BJ (cell line): ENCODE measurements at places on chromosomes 7 and 10. TPM values are rescaled to one million over a fixed set of nuclear protein-coding genes. Genes with fewer than 3 reads are reported as not detected.

GRCh38 chr10:132632851-132633684, 95.5 kb downstream of the INPP5A start:
- no peak for DNase-seq

DNA sequence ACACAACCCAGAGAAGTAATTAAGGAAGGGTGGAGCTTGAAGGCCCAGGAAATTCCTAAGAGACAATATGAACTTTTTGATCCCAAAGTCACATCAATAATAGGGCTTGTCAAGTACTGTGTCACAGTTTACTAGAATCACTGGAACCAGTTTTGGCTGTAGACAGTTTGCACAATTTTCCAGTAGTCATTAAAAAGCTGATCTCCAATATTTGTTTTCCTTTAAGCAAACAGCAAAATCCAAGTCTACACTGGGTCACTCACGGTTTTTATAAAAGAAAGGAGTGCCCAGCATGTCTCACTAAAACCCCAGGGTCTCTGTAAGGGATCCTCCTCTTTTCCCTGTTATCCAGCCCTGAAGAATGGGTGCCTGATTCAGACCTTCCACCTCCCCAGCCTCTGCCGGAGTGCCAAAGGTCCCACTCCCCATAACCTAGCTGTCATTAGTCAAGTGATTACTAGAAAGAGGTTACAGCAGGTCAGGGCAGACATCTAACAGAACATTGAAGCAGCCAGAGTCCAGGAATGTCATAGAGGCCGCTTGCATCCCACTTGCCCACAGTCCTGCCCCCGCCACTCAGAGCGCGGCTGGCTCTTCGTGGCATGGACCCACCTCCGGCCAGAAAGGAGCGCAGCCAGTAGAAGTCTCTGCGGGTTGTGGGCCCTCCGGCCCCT, 552 bp downstream of the SLC25A16 start:
- no peak for DNase-seq

DNA sequence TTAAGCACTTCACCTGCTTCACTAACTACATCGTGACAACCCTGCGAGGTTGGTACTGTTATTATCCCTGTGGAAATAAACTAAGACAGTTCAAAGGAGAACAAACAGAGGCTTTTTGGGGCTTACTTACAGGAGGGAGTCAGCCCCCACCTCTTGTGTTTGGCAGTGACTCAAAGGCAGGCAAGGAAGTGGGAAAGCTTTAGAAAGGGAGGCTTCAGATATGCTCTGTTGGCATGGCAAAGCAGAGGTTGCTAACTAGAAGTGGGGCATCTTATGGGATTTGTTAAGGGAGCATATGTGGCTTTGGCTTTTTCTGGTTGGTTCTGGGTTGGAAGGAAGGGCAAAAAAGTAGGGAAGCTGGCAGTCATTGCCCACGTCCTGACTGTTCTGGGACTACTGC, 84.8 kb upstream of the AOAH start:
- no peak for DNase-seq

GRCh38 chr10:62577076-62577475, 202.9 kb downstream of the ZNF365 start:
- DNase-seq, result no peak

- DNase-seq, result no peak
Observed at GRCh38 chr7:25628446-25628845, 400.2 kb upstream of the NPVF start.

DNA sequence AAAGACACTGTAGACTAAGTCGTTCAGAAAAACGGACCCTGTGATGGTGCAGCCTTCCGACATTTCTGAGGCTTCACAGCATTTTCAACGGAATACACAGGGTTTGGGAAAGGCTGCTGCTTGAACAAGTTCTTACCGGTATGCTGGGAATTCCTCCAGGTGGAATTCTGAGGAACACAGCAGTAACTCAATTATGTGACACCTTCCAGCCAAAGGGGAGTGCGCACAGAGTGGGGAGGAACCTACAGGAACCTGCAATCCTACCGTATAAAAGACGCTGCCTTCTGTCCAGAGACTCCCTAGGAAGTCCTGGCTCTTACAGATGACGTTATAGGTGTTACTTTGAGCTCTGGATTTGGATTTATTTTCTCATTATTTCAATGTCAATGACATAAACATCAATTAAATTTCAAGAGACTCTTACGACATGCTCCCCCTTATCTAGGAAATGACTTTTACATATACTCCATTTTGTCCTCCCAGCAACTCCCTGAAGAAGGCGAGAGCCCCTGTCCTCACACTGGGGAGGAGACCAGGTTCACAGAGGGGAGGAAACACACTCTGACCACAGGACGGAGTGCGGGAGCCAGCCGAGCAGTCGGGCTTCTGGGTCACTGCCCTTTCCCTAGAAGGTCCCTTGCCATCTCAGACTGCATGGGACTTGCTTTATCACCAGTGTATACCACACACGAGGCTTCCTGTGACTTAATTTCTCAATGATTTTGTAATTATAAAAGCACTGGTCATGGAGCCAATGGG, 27.9 kb downstream of the VIPR2 start:
- no peak for DNase-seq

GRCh38 chr10:119131512-119132240, 27.8 kb downstream of the DENND10 start:
- DNase-seq, result no peak

- DNase-seq, result no peak
Observed at GRCh38 chr7:81780914-81781693, 11.3 kb upstream of the HGF start.

DNA sequence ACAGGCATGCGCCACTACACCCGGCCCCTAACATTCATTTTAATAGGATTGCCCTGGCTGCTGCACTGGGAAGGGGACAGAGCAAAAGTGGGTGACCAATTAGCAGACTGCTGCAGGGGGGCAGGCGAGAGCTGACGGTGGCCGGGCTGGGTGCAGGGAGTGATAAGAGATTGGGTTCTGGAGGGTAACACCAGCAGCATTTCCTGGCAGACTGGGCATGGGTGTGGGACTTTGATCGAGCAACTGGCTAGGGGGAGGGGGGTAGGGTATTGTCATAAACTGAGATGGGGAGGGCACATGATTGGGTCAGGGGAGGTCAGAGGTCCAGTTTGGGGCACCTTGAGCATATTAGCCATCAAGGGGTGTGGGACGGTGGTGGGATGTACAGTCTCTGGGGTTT, 20.2 kb upstream of the AMZ1 start:
- DNase-seq, result no peak

DNA sequence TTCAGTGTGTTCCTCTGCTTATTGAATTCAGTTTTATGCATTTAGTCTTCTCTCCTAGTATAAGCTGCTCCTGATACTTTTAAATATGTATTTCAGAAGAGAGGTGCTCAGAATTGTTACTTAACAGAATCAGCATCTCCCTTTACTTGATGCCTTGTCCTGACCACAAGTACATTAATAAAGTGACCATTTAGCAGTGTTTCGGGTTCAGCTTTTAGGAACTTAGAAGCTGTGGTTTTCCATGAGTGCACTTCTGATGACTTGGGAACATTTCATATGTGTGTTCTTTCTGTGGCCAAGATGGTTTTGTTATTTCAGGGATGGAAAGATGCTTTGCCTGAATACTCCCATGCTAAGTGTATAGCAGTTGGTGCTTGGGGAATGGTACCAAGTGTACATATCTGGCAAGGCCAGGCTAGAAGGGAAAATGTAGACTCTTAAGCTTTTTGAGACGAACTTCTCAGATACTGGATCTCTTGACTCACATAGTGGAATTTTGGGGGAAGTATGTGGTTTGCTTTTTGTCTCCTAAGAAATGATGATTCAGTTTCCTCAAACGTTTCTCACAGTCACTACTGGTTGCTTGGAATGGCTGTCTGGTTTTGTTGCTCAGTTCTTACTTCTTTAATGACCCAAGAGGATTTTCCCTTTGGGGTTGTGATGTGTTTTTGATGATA, 17.2 kb downstream of the SGPL1 start:
- peak; percentile 83 for DNase-seq

BTBD16 gene
- polyA plus RNA-seq, result not detected in 2 replicates

DCLRE1A gene
- polyA plus RNA-seq, result 3.2 and 5.6 TPM in 2 replicates

GIMAP8 gene
- polyA plus RNA-seq, result not detected in 2 replicates

PNLIPRP1 gene
- not detected in 2 replicates for polyA plus RNA-seq

DEPP1 gene
- 7.0 and 11.9 TPM in 2 replicates for polyA plus RNA-seq

HOXA5 gene
- polyA plus RNA-seq, result 1.2 and 1.7 TPM in 2 replicates

DRGX gene
- 0.04 and 0.06 TPM in 2 replicates for polyA plus RNA-seq

C10orf105 gene
- polyA plus RNA-seq, result 0.69 and 1.1 TPM in 2 replicates

MRPS24 gene
- 189 and 229 TPM in 2 replicates for polyA plus RNA-seq

CCDC172 gene
- not detected in 2 replicates for polyA plus RNA-seq

NKX1-2 gene
- polyA plus RNA-seq, result not detected in 2 replicates
